ENCODE measurements at places on chromosomes 4 and X.
A peak's percentile ranks its signal among the peaks of the same experiment; 100 is the strongest.

DNA sequence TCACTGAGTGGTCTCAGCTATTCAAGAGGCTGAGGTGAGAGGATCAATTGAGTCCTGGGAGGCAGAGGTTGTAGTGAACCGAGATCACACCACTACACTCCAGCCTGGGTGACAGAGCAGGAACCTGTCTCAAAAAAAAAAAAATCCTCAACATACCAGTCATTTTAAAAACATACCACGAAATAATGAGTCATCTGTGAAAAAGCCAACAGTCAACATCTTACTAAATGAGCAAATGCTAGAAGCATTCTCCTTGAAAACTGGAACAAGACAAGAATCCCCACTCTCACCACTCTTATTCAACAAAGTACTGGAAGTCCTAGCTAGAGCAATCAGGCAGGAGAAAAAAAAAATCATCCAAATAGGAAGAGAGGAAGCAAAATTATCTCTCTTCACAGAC lies 104.0 kb upstream of the ARHGEF9 start:
- no peak for DNase-seq

GRCh38 chr4:88230461-88230891 lies 53.9 kb downstream of the PPM1K start:
- no peak for DNase-seq

GRCh38 chr4:148651991-148652390 lies 209.8 kb upstream of the NR3C2 start:
- no peak for DNase-seq

- DNase-seq = no peak
Measured at GRCh38 chr4:110869862-110870572, 247.1 kb upstream of the PITX2 start.

DNA sequence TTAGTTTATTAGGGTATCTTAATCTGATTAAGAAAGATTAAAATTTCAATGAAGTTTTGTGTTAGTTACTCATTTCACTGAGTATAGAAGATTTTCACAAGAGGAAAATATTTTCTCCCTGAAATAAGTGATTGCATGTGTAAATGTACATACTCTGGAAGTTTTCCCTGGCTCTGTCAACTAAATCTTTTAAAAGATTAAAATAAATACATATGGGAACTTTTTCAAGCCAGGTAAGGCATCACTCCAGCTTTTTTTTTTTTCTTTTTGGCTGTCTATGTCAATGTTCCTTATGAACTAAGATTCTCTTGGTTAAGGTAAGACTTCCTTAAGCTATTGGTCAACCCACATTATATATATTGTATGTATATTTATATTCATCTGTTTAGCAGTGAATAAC lies 117.6 kb downstream of the CBR4 start:
- DNase-seq = no peak

DNA sequence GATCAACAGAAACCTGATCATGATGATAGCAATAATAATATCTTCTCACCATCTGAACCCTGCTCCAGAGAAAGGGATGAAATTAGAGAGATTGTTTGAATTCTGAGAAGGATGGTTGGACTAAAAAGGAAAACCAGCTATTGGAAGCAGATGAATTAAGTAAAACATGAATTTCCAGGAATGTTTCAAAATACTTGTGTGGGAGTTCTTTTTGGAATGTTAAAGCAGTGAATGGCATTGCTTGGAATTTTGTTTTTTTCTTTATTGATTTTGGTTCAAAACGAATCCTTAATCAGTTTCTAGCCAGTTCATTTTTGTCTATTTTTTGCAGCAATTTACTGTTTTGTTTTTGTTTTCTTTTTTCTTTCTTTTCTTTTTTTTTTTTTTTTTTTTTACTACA lies 150.3 kb downstream of the NHS start:
- DNase-seq = no peak

DNA sequence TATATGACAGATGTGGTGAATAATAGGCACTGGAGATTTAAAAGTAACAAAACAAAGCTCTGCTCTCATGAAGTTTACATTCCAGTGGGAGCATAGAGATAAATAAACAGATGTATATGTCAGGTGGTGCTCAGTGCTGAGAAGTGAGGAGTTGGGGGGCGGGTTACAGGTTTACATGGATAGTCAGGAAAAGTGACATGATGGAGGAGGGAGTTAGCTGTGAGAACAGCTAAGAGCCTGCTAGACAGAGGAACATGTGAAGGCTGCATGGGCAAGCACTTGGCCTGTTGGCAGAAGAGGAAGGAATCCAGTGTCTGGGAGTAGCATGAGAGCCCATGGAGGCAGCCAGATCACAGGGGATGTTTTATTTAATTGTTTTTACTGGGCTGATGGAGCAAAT lies 10.2 kb upstream of the TMEM156 start:
- no peak for DNase-seq

DNA sequence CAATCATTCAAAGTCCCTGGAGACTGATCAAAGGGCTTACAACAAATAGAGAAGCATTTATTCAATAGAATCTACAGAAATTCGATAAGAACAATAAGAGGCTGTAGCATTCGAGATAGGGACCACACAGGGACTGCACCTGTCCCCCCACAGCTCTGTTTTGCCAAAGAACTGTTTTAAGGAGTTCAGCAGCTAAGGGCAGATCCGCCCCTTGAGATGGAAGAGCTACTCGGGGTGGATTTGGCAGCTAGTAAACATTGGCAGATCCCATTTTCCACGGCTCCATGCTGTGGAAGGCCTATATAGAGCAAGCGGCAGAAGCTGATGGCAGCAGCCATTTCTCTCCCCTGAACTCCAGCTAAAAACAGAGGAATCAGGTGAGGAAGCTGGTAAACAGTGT lies 75.7 kb downstream of the GPR82 start:
- no peak for DNase-seq

DNA sequence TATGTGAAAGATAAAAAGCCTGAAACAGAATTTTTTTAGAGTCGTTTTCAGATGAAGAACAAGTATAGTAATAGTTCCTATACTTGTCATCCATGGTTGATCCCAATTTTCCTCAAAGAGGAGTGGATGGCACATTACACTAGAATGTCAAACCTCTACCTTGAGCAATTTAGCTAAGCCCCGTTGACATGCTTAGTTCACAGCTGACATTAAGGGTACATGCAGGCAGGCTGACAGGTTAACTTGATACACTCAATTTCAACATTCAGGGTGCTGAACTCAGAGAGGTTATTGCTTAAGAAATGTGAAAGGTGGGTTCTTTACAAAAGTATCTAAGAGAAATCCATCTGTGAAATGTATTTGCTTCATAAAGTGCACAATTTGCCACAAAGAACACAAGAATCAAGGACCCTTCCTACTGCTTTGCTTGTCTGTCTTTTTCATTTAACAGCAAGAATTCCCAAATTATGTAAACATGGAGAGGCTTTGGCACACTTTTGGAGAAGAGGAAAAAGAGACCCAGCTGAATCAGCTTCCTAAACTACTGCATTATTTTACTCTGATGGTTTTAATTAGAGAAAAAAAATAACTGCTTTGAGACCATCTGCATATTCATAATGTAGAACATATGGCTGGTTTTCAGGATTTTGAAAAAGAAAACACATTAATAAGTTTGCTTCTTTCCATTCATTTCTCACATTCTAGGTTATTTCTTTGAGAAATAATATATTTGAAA lies 122.5 kb upstream of the DDIT4L start:
- DNase-seq = no peak

DNA sequence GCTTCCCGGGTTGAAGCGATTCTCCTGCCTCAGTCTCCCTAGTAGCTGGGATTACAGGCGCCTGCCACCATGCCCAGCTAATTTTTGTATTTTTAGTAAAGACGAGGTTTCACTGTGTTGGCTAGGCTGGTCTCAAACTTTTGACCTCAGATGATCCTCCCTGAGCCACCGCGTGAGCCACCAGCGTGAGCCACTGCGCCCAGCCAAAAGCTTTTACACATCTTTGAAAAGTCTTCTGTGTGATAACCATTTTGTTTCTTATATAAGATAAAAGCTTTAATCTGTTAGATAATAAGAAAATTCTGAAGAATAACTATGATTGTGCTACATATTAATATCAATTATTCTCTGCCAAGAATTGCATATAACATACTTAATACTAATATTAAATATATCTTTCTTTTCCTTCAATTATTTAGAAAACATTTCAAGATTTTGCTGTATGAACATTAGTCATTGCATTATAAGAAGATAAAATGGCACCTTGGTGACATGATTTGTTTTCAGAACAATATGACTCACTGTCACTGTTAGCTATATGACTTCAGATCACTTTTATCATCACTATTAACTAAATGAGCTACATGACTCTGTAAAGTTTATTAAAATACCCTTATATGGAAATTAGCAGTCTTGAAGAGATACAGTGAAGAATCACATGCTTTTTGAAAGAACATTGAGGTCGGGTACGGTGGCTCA lies 33.4 kb downstream of the RUFY3 start:
- no peak for DNase-seq

DNA sequence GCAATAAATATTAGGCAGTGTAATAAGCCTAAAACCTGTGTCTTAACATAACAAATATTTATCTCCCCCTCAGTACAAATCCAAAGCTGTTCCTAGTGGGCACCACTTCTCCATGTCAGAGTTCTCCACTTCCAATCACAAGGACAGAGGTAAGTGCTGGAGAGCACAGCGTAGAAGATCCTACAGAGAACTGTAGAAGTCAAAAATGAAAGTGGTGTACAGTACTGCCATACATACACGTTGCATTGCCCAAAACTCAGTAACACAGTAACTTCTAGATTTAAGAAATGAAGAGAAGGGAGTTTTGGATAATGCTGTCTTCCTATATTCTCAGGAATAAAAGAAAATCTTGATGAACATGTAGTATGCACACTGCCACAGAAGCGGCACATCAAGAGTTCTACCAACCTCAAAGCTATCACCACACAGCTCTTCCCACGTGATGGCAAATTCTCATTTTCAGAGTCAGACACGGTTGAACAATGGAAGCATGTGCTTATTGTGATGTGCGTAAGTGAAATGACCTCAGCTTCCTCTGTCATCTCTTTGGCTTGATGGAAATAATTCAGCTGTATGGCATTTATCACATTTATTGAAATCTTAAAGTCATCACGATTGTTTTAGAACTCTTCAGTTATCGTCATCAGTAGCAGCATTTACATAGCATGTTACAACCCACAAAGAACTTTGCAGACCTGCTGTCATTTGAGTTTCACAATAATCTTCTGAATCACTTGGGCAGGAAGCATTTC lies 27.1 kb upstream of the SPANXN4 start:
- DNase-seq = no peak

DNA sequence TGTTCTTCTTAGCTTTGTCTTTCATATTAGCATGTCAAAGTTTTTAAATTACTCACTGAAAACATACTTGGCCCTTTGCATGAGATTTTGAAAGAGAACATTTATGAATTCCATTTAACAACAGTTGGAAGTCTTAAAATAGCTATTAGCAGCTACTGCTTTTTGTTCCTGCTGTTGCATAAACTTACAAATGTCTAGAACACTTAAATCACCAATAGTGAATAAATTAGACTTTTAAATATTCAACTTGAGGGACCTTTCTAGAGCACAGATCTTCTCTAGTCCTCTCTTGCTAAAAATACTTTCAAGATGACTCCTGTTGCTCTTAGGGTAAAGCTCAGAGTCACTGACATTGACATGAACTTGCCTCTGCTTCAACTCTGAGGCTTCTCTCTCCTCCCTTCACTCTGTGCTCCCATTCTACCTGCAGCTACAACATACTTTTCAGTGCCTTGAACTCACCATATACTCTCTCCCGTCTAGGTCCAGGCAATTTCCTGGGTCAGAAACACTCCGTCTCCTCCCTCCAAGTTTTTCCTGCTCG lies 15.8 kb upstream of the TXK start:
- no peak for DNase-seq

DNA sequence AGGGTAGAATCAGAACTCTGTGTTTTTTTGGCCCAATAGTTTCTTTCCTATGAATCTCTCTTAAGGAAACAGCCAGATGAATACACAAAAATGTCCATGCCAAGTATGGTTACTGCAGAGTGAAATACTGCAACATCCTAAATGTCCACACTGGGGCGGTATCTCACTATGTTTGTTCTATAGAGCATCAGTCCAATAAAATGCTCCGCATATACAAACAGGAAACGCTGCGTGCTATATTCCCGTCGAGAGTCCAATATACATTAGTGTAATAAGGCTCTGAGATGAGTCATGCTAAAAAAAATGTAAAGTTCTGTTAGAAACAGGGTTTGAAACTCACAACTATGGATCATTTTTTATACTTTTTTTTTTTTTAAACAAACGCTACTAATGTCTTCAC lies 72.9 kb upstream of the ENOX2 start:
- DNase-seq = peak; percentile 39

DNA sequence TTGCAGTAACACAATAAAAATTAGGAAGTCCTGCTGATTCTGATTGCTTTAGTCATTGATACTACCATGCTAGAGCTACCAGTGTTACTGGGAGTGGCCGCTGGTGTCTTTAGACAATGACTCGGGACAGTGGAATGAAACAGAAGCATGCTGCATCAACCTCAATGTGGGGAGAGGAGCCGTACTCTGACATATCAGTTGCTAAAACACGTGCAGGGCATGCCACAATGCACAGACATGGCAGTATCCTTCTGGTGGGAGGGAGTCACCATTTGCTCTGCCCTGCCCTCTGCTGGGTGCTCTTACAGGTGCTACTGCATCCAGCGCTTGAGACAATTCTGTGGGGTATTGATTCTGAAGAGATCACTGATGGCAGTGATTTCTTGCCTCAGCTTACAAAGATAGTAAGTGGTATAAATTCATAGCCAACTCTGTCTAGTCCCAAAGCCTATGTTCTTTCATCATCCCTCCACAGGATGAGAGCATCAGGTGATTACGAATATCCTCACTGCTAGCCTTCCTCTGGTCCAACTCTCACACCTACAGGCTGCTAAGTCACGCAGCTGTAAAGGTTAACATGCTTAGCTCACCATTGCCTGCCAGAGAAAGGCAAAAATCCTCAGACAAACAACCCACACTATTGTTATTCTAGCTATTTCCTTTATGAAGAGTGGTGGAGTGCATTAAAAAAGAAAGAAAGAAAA lies 43.7 kb downstream of the NSG1 start:
- DNase-seq = no peak

- DNase-seq = peak; percentile 78
Measured at GRCh38 chr4:168923526-168924194, 86.4 kb downstream of the CBR4 start.

DNA sequence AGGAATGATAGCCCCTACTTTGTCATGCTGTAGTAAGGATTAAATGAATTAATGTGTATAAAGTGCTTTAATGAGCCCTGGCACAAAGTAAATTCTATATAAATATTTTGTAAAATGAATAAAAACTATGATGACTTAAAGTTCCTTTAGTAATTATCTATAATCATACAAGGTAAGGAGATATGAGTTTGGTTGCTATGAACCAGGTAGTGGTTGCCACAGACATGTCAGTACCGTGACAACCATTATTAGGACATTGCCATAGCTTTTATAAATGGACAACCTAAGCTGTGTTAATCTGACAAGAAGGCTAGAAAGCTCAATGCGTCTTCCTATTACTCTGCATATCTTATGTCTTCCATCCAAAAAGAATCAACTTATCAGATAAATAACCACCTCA lies at the start of gene ARL13A:
Gene ARL13A (plus strand): TSS at position 301 of the 400 bp plus-strand sequence. CDS start 3,982 bp downstream, outside the sequence.
- no peak for DNase-seq

- DNase-seq = no peak
Measured at GRCh38 chr4:139631791-139632190, 33.8 kb upstream of the MGST2 start.

- no peak for DNase-seq
Measured at GRCh38 chr4:86818841-86819240, 30.3 kb downstream of the SLC10A6 start.
